Caki2 (cell line): ENCODE measurements at places on chromosomes 4 and X.
A peak's percentile ranks its signal among the peaks of the same experiment; 100 is the strongest.

- no peak for DNase-seq
These were observed 40.7 kb downstream of the FAM184B start for GRCh38 chr4:17740702-17741101.

DNA sequence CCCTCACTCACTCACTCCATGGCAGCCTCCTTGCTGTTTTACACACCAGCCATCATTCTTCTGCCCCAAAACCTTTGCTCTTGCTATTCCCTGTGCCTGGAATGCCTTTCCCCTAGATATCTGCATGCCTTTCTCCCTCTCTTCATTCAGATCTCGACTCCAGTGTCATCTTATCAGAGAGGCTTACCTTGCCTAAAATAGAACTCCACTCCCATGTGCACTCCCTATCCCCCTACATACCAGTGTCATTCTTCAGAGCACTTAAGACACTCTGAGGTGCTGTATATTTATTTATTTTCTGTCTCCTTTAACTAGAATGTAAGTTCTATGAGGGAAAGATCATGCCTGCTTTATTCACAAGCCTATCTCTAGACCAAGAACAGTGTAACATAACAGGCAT is 45.1 kb downstream of the ZGRF1 start:
- no peak for DNase-seq

GRCh38 chr4:185171373-185172071 is 28.5 kb downstream of the SLC25A4 start:
- DNase-seq = no peak

- no peak for DNase-seq
These were observed 1135.9 kb downstream of the RAPGEF2 start for GRCh38 chr4:160238790-160239189.

- peak; percentile 76 for DNase-seq
These were observed 48.7 kb upstream of the SRD5A3 start for GRCh38 chr4:55297346-55297745.

DNA sequence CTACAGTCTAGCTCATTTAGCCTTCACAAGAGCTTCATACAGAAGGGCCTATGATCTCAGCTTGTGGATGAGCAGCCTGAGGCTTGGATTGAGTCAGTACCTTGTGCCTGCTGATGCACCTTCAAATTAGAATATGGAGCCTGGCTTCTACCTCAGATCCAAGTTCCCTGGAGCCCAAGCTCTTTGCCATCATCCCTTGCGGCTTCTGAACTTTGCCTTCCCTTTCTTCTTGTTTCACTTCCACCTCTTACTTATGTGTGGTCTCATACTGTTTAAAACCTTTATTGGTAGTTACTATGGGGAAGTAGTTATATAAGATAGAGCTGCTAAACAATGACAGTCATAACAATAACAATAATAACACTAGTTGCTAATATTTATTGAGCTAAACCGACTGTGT is 84.3 kb upstream of the AFF2 start:
- DNase-seq = no peak
